ENCODE measurements at places on chromosomes 1 and 21.

DNA sequence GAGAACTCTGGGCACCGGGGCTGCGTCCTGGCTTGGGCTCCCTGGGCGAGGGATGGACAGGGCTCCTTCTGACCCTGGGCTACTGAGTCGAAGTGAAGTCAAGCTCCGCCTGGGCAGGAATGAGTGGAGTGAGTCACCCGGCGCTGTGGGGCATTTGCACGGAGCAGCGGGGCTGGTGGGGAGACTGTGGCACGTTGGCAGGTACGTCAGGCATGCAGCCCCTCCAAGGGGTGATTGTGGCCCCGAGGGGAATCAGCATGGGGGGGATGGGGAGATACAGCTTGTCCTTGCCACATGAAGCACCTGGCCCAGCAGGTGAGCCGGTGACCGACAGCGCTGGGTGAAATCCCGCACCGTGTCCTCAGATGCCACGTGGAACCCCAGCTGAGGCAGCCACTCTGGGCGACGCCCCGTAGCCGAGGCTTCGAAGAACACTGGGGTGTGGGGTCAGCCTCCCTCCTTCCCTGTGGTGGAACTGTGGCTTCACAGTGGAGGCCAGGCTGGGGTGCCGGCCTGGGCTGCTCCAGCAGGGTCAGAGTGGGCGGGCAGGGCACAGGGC is 62.3 kb downstream of the COL18A1 start:
- DNase-seq = peak; percentile 33

DNA sequence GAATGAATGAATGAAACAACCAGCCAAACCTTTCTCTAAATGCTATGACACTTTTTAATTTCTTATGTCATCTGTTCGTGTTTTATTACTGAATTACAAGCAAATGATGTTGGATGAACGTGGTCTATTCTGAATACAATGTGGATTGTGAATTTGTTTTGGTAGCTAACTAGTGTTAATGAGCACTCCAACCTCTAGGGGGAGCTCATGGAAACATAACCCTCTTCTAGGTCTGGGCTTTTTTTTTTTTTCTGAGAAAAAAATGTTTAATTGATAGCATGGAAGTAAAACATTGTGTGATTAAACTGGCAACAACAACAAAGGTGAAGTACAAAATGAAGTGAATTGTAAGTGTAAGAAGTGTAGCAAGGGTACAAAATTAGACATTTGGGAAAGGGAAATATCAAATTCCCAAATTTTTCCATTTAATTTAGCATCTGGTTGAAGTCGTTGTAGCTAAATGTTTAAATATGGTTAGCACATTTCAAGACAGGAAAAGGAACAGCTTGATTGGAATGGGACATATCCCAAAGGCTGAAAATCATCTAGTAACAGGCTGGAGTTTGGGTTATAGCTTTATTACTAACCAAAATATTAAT is 42.6 kb upstream of the PTGS2 start:
- DNase-seq = no peak

DNA sequence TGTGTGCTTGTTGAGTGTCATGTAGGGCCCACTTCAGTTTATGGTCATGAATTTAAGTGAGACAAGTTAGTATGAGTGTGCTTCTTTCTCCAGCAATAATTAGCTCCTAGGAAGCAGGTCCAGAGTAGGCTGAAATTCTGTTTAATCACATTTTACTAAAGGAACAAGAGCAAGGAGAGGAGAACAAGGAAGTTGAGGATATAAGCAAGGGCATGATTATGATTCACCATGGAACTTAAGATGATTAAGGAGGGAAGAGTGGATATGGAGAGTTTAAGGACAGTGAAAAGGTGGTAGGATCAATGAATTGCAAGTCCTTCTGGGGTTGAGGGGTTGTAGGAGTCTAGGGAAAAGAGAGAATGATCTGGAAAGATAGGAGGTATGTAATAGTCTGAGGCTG is 3.1 kb upstream of the DIPK1A start:
- DNase-seq = no peak

GRCh38 chr1:156690675-156691036 is 13.4 kb upstream of the NES start:
- no peak for DNase-seq

DNA sequence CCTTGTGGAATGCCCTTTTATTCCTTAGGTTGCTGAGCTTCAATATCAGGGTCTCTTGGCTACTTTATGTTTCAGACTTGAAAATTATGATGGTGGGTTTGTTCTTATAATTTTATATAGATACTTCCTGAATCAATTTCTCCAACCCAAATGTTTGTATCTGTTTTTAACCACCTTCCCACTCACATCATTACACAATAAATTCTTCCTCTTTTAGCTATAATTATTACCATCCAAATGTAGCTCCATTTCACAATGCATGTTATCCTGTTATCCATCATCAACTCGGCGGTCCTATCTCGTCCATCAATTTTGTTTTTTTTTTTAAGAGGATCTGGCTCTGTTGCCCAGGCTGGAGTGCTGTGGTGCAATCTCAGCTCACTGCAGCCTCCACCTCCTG is 357.6 kb upstream of the ZP4 start:
- no peak for DNase-seq

DNA sequence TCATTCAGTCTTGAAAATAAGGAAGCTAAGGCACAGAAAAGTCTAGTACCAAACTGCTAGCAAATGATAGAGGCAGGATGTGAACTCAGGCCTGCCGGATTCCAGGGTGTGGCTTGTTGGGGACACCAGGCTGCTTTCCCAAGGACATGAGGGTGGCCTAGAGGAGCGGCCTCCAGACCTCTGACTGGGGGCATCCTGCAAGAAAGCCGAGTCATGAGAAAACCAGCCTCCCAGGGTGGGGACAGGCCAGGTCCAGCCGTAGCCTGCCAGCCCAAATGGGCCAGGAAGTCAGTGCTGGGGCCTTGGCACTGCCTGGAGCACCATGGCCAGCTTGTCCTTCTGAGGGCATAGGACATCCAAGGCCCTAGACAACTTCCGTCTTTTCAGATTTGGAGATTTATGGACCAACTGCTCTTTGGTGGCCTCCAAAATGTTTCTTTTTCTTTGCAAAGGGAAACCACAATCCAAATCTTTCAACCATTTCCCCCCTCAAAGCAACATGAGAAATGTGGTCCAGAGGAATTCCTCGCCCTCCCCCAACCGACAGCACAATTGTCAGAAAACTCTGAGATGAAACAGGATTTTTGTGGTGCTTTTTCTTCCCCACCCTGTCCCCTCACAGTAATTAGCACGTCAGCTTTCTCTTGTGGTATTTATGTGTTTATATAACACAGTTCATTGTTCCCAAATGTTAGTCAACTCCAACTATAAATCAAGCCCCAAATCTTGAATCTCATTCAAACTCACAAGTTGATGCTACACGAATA is 212.3 kb downstream of the KAZN start:
- no peak for DNase-seq

GRCh38 chr1:44733784-44734183 is 2.8 kb upstream of the RNU5D-1 start:
- no peak for DNase-seq

DNA sequence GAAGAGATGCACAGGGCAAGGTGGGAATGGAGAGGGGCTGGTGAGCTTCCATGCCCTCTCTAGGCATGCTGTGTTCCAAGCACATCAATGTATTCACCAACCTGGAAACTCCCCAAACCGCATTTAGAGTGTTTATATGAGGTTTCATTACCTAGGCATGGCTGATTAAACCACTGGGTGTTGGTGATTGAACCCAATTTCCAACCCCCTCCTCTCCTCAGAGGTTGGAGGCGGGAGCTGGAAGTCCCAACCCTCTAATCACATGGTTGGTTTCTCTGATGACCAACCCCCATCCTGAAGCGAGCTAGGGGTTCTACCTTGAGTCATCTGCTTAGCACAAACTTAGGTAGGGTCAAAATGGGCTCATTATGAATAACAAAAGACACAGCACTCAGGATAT is 3.0 kb upstream of the PPIE start:
- no peak for DNase-seq

GRCh38 chr21:14533499-14534428 is 12.4 kb downstream of the SAMSN1 start:
- no peak for DNase-seq

DNA sequence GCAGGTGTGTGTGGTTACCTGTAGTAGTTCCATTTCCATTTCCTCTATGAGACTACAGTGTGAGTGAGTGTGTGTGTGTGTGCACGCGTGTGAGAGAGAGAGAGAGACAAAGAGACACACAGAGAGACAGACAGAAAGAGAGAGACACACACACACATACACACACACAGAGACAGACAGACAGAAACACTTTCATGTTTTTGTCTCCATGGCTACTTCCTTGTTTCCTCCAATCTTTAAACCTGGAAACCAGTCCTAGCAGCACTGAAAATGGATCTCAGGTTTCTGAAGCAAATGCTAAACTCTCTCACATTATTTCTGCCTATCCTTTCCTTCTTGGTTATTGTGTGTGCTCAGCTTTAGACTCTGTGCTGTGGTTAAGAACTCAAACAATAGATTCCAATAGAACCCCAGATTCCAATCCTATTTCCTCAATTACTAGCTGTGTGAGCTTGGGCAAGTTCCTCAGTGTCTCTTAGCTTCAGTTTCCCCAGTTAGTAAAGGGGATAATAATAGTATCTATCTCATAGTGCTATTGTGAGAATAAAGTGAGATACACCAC is 22.4 kb upstream of the ABCD3 start:
- DNase-seq = no peak

DNA sequence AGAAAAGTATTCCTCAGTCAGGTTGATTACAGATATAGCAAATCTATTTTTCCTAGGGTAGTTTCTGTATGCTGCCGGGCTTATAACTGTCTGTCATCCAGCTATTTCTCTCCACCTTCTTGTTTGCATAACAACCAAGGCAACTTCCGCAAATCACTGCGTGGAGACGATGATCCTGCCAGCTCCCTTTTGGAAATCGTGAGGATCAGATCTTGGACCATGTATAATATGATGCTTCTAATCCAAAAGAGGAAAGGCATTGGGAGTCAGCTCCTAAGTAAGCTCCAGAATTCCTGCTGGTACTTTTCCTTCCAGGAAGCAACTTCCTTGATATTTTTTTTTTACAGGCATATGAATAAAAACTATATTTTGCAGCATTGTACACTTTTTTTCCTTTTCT is 445 bp upstream of the RGS4 start:
- DNase-seq = no peak

- DNase-seq = peak; percentile 94
Observed at GRCh38 chr1:198158735-198159589, 2.2 kb downstream of the NEK7 start.

- no peak for DNase-seq
Observed at GRCh38 chr1:2493218-2493617, 17.1 kb downstream of the PLCH2 start.

GRCh38 chr1:13432251-13432650 is 22.0 kb downstream of the PRAMEF20 start:
- DNase-seq = no peak

DNA sequence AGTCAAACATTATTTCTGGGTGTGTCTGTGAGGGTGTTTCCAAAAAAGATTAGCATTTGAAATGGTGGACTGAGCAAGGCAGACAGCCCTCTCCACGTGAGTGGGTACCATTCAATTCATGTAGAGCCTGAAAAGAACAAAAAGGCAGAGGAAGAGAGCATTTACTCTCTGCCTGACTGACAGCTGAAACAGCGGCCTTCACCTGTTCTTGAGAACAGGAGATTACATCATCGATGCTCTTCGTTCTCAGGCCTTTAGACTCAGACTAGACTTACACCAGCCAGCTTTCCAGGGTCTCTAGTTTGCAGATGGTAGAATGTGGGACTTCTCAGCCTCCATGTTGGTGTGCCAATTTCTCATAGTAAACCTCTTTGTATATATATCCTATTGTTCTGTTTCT is 302.3 kb downstream of the BACH1 start:
- DNase-seq = no peak

DNA sequence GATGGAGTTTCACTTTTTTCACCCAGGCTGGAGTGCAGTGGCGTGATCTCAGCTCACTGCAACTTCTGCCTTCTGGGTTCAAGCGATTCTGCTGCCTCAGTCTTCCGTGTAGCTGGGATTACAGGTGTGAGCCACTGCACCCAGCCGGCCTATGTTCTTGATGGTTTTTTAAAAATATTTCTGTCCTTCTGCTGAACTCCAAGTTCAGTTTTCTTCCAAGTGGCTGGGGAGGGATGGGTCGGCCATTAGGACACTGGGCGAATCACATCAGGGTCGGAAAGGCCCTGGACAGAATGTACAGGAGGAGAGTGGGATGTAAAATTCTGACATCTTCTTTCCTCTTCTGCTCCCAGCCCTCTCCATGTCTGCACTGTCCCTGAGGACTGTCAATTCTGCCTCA is 289.6 kb downstream of the PTPRU start:
- no peak for DNase-seq

DNA sequence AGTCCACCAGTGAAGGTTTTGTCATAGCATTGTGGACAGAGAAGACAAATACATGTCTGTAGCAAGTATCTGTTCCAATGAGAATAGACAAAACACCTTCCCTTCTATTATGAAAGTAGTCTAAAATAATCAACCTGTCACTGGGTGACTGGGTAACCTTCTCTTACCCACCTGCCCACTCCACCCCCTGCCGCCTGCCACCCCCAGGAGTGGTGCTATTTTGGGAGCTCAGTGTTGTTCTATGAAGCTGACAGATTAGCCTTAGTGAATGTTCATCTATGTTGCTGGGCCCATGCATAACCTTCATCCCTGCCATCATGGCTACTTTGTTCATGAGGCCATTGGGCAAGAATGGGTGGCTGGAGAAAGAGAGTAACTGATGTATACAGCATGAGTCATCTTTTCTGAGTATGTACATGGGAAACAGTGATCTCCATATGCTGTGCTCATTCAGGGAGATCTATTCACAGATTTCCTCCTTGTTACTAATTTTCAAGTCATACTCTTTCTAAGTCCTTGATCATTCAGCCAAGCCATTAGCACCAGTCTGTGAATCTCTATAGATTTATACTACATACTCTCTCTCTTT is 24.8 kb downstream of the MARK1 start:
- no peak for DNase-seq

GRCh38 chr1:72845381-72845780 is 563.0 kb upstream of the NEGR1 start:
- DNase-seq = no peak

- DNase-seq = no peak
Observed at GRCh38 chr1:181075766-181076350, 12.6 kb upstream of the IER5 start.

DNA sequence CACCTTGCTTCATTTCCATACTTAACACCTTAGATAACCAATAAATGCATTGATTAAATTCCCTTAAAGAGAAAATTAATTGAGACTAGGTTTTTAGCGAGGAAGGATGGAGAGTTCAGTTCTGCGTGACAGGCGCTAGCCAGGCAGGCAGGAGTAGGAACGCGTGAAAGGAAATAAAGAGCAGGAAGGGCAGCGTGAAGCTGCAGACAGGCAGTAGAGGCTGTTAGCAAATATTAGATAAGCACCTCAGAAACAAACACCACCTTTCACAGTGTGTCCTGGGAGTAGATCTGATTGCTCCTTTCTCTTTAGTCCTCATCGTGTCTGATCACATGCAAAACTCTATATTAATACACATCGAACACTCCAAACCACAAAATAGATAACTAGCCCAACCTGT is 282.7 kb upstream of the ADGRL2 start:
- DNase-seq = no peak
